ENCODE measurements at places on chromosomes 16 and 17.
A peak's percentile ranks its signal among the peaks of the same experiment; 100 is the strongest.

DNA sequence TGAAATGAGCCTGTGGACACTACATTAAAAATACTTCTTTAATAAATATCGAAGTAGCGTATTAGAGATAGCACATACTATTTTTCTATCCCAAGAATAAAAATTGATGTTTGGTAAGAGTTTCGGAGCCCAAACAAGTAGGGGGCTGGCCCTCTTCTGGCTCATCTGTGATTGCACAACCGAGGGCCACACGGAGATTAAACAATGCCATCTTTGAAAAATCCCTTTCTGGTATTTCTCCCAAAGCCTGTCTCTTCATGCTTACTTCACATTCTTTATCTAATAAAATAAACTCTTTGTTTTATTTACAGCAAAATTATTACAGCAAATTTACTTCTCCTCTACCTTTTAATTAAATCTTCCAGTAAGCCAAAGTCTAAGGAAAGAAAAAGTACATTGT, 9.6 kb upstream of the MYH11 start:
- no peak for DNase-seq

DNA sequence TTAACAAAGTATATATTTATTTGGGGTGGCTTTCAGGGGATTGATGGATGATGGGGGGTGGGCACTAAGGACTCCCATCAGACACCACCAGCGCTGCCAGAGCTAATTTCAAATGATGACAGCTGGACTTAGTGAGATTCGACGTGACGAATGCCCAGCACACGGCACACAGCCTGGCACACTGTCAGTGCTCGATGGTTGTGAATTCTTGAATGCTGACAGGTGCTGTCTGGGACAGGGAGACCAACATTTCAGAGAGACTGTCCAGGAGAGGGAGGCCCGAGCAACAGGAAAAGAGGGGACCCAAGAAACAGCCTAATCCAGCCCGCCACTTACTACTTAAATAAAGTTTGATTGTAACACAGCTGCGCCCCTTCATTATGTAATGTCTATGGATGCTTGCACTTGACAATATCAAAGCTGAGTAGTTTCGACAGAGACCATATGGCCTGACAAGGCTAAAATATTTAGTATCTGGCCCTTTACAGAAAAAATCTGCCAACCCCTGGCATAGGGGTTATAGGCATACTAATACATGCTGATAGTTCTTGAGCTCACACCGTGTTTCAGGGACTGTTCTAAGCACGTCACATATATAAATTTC, 6.2 kb upstream of the MPRIP start:
- DNase-seq, result peak; percentile 67

DNA sequence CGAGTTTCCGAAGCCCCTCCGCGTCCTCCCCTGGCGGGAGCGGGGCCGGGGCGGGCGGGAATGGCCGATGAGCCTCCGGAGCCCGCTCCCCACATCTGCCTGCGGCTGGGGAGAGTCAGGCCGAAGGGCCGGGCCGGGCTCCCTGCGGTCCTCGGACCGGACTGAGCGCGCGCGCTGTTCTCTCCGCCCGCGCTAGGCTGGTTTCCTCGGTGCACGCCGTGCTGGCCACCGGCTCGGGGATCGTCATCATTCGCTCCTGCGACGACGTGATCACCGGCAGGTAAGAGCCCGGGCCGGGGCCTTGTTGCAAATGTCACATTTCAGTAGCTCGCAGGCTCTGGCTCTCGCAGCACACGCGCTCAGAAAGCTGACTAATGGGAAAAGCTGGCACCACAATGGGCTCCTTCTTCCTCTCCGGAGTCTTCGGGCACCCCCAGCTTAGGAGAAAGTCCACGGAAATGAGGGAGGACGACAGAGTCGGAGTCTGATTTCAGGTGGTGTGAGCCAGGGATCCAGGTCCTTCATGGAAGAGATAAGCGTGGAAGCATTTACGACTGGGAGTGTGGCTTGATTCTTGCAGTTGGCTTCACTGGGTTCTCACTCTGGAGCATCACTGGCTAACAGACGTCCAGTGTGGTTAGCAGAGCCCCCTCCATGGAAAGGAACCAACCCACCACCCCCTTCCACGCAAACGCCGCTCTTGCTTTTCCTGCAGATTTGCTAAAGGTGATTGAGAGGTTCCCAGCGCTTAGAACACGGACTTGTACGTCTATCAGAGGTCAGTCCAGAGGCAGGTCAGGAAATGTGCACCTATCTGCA, 715 bp downstream of the TLCD3A start:
- DNase-seq, result no peak

DNA sequence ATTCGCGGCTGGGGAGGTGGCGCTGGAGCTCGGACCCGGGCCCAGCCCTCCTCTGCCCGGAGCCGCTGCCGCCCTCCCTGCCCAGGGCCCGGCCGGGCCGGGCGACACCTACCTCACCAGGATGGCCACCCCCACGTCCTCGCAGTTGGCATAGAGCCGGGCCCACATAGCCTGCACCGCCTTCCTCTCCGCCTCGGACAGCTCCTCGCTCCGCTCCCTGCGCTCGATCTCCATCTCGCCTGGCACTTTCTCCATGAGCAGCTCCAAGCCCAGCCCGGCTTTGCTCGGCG, 276 bp downstream of the CYGB start:
- DNase-seq, result no peak

- no peak for DNase-seq
Measured at GRCh38 chr16:12063435-12063834, 86.9 kb downstream of the SNX29 start.

- DNase-seq, result peak; percentile 92
Measured at GRCh38 chr17:49217651-49218413, 7.3 kb downstream of the ABI3 start.

DNA sequence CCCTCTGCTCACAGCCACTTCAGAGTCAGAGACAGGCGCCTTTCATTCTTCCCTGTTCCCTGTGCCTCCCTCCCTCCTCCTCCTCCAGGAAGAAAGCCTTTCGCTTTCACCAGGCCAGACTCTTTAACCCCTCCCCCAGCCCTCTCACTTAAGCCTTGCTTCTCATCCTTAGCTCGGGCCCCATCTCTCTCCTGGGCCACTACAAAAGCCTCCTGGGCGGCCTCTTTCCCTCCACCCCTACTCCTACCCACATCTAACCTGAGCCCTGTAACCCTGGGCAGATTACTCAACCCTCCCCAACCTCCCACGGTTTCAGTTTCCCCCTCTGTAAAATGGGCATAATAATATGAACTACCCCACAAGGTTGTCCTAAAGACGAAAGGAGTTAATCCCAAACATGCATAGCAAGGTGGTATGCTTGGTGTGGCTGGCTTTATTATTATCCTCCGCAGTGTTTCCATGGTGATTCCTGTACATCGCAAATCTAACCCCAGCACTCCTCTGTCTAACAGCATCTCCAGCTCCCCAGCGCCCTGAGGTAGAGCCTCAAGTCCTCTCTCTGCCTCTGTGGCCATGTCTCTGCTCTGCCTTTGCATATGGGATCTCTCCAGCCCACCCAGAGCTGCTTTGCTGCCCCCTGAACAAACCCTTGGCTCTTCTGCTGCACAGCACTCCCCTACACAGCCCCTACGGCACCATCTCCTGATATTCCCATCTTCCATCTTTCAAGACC, 17.7 kb downstream of the PIMREG start:
- DNase-seq, result no peak

GRCh38 chr16:88799569-88800276, 3.9 kb upstream of the CDT1 start:
- peak; percentile 95 for DNase-seq

- DNase-seq, result no peak
Measured at GRCh38 chr16:83513008-83513755, 294.6 kb upstream of the HSBP1 start.

DNA sequence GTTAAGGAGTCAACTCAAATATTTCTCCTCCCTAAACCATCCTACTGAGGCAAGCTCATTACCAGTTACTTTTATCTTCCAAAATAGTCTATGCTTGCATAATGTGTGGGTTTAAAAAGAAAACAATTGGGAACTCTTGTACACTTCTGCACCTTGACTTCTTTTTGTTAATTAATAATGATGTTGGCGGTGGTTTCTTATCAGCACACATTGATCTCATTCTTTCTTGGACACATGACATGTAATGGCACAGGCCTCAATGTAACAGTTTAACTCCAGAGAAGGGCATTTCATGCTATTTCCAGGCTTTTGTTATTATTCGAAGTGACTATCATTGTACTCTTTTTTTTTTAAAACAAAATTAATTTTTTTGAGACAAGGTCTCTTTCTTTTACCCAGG, 7.8 kb downstream of the PLCG2 start:
- no peak for DNase-seq

DNA sequence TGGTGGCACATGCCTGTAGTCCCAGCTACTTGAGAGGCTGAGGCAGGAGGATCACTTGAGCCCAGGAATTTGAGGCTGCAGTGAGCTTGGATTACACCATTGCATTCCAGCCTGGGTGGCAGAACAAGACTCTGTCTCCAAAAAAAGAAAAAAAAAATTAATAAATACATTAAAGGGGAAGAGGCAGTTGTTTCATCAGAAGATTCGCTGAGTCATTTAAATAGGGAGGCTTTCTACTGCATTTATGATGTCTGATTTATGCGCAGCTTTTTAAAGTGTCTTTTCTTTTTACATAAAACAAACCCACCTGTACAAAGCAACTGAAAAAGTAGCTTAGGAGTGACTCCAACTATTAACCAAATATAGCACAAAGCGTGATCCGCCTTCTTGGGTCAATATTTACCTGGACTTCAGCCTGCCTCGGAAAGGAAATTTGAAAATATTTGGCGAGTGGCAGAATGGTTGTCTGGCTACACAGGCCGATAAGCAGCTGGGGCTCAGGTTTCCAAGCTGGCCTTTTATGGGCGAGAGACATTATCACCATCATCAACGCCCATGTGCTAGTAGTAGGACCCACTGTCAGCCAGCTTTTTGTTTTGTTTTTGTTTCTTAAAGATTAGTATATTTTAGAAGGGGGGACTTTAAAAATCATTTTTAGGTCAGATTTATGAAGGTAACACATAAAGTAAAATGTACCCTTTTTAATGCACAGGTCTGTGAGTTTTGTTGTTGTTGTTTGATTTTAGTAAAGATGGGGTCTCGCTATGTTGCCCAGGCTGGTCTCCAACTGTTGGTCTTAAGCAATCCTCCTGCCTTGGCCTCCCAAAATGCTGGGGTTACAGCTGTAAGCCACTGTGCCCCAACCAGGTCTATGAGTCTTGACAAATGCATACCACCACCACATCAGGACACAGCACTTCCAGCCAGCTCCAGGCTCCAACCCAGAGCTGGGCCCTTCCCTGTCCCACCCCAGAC, 42.5 kb upstream of the RASD1 start:
- DNase-seq, result no peak

GRCh38 chr16:27701381-27701780, 151.4 kb downstream of the KATNIP start:
- DNase-seq, result no peak

GRCh38 chr16:47424846-47425245, 36.0 kb downstream of the ITFG1 start:
- no peak for DNase-seq

DNA sequence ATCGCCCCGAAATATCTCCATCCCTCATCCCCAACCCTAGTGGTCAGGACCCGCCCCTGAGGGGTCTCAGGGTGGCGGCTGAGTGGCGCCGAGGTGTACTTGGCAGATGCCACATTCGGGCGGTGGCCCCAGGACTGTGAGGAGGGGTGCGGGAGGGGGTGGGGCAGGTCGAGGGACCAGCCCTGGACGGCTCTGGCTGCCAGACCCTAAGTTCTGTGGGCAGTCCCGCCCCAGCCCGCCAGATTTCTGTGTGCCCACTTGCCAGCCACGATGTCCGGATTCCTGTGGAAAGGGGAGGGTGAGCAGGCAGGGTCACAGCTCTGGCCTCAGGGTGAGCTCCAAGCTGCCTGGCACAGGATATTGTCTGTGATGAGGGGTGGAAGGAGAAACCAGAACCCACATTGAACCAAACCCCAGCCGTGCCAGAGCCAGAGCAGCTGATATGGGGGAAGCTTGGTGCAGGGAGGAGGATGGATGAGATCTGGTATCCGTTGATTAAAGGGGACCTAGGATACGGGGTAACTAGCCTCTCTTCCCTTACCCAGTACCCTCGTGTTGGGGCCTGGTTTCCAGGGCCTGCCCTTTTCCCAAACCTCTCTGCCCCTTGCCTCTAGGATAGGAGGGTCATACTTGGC, 1.1 kb upstream of the CHAD start:
- no peak for DNase-seq

GRCh38 chr17:79715098-79715942, 15.4 kb upstream of the ENPP7 start:
- DNase-seq, result no peak

- DNase-seq, result peak; percentile 58
Measured at GRCh38 chr17:3693829-3694231, 2.1 kb downstream of the P2RX5 start.

DNA sequence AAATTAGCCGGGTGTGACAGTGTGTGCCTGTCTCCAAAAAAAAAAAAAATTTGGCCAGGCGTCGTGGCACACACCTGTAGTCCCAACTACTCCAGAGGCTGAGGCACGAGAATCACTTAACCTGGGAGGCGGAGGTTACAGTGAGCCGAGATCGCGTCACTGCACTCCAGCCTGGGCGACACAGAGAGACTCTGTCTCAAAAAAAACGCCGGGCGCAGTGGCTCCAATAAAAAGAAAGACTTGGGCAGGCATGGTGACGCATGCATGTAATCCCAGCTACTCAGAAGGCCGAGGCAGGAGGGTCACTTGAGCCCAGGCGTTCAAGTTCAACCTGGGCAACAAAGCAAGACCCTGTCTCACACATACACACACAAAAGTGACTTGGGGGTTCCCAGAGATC, 3.6 kb downstream of the LSM12 start:
- DNase-seq, result no peak

DNA sequence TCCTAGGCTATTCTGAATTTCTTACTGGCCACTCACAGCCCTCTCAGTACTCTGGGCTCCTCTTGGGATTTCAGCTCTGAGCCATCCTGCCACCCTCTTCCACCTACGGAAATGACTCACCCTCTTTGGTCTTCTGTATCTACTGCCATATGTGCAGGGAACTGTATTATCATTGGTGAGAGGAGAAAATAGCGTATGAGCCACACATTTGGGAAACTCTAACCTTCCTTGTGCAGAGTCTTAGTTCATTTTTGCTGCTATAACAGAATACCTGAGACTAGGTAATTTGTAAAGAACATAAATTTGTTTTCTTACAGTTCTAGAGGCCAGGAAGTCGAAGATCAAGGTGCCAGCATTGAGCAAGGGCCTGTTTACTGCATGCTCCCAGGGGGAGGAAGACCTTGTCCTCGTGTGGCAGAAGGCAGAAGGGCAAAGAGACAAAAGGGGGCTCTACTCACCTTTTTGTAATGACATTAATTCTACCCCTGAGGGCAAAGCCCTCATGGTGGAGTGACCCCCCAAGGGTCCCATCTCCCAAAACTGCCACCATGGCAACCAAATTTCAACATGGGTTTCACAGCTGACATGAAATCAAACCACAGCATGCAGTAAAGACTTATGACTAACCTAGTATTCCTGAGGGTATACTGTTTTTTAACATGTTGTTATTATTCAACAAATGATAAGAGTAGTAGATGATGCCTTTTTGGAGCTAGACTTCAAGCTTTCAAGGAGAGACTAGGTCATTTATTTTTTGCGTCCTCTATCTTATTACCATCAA, 191.8 kb downstream of the PRKCA start:
- DNase-seq, result peak; percentile 73

- DNase-seq, result no peak
Measured at GRCh38 chr16:67964477-67965131, 3.8 kb downstream of the SLC12A4 start.

- no peak for DNase-seq
Measured at GRCh38 chr16:3113765-3114479, 1.5 kb downstream of the ZNF205 start.

- peak; percentile 95 for DNase-seq
Measured at GRCh38 chr17:27530764-27531391, 74.6 kb downstream of the KSR1 start.
